Activated CD4-positive, alpha-beta T cell treated with anti-CD3 and anti-CD28 coated beads for 48 hours (primary cell): ENCODE measurements at places on chromosomes 7 and 10.

- no peak for DNase-seq
Measured at GRCh38 chr7:10804770-10805169, 168.9 kb upstream of the PHF14 start.

DNA sequence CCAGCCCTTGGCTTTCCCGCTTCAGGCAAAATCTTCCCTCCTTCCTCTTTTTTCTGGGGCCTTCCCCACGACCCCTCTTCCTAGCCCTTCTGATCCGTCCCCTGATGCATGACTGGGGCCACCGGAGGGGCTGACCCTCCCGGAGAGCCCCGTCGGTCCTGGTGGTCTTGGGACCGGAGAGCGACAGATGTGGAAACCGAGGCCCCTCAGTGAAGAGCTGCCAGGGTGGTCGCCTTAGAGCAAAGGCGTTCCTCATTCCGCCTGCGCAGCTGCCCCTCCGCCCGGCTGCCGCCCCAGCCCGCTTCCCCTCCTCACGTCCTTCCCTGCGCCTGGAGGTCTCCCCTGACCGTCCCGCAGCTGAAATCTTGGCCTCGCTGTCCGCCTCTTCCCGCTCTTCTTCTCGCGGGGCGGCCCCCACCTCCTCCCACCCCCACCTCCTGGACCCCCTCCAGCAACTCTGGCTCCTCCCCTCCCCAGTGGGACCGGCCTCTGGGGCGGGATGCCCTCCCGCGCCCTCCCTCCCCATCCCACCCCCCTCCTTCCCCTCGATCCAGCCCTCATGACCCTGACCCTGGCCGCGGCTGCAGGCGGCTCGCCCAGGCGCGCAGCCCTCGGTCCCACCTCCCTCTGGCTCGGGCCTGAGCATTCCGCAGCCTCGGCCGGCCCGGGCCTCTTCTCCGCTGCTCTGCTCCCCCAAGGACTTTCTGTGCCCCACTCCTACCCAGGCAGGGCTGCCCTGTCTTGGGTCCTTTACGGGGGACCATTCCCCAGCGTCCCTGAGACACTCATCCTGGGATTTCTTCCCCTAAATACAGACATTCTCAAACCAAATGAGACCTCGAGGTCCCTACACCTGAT is at the start of gene RARRES2:
TSS of gene RARRES2 (minus strand) at position 367 of the 858 bp plus-strand sequence. CDS start 1,020 bp downstream, outside the sequence.
- DNase-seq: no peak

DNA sequence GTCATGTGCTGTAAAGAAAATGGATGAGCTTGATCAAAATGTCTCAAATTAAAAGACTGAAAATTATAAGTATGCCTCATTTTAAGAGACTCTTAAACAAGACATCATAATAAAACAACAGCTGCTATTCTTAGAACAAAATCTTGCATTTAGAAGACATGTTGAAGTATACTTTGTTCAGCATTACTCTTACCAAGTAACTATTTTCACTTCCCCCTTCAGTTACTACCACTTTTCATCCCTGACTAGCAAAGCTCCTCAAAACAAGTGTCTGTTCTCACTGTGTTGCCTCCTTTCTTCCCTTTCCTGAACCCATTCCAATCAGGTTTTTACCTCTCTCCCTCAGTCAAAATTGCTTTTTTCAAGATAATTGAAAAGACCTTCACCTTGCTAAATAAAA is 31.6 kb downstream of the ELAPOR2 start:
- no peak for DNase-seq

GRCh38 chr7:25596443-25596842 is 368.2 kb upstream of the NPVF start:
- no peak for DNase-seq

DNA sequence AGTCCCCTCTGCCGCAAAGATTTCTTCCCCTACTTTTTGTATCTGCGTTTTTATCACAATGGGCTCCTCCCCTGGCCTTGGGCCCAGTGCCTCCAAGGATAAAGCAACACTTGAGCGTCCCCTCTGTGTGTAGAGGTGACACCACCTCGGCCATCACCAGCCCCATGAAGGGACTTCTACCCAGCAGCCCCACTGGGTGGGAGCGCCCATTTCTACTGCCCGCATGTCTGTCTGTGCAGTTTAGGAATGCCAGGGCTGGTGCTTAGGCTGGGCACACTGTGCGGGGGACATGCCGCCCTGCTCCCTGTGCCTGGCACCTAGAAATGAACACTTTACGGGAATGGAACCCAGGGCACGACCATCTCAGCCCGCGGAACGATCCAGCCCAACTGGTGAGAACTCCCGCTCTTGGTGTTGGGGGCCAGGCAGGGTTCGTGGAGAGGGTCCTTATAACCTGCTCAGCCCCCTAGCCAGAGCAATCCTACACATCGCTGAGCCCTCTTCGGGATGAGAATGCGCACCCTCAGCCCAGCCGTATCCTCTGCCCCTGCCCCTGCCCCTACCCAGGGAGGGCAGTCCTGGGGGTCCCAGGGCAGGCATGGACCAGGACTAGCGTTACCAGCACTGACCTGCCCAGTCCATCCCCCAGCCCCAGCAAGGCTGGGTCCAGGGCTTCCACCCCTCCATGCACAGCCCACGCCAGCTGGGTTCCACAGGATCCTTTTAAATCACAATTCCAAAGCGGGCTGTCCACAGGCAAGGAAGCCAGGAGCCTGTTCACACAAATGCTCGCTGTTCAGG is 12.8 kb downstream of the CRYGN start:
- DNase-seq: no peak

DNA sequence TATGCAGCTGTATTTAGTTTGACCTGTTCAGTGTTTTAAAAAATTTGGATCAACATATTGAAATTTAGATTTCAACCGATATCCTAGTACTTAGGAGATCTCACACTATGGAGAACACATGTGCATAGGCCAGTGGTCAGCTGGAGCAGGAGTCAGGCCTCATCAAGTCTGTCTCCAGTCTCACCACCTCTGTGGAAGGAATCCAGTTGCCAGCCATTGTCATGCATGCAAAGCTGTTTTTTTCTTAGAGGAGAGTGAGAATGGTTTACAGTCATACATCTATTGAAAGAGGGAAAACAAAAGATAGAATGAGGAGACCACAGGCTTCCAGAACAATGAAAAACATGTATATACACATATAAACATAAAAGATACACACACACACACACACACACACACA is 7.6 kb upstream of the CLEC5A start:
- DNase-seq: no peak

- DNase-seq: no peak
Measured at GRCh38 chr10:131134001-131134576, 177.4 kb downstream of the TCERG1L start.

- DNase-seq: no peak
Measured at GRCh38 chr7:132207782-132208181, 368.5 kb downstream of the PLXNA4 start.

DNA sequence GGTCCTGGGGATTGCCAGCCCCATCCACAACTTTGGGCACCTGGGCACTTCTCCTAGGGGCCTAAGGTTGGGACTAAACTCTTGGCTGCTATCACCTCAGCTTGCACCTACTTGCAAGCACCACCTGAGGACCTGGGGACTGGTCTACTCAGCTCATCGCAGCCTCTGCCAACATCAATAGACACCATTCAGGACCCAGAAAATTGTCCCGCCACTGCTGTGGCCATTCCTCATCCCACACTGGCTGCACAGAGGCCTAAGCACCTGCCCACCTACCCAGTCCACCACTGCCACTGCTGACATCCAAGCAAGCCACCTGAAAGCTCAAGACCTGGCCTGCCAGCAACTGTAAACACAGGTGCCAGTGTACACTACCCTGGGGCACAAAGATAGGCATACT is 234.1 kb downstream of the STK31 start:
- no peak for DNase-seq

DNA sequence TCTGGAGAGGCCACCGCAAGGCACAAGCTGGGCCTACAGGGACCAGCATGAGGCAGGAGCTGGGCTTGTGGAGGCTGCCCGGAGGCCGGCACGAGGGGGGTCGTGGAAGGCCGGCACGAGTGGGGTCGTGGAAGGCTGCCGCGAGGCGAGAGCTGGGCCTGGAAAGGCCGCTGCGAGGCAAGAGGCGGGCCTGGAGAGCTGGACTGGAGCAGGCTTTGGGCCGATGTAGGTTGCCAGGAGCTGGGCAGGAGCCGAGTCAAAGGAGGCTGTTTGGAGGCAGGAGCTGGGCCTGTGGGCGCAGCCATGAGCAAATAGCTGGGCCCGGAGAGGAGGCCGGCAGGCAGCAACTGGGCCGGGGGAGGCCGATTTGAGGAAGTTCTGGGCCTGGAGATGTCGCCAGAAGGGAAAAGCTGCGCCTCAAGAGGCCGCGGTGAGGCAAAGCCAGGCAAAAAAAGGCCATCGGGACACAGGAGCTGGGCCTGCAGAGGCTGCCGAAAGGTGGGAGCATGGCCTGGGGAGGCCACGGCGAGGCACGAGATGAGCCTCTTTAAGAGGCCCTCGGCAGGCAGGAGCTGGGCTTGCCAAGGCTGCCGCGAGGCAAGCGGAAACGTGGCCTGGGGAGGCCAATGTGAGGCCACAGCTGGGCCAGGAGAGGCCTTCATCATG is 26.5 kb downstream of the MDH2 start:
- DNase-seq: no peak

DNA sequence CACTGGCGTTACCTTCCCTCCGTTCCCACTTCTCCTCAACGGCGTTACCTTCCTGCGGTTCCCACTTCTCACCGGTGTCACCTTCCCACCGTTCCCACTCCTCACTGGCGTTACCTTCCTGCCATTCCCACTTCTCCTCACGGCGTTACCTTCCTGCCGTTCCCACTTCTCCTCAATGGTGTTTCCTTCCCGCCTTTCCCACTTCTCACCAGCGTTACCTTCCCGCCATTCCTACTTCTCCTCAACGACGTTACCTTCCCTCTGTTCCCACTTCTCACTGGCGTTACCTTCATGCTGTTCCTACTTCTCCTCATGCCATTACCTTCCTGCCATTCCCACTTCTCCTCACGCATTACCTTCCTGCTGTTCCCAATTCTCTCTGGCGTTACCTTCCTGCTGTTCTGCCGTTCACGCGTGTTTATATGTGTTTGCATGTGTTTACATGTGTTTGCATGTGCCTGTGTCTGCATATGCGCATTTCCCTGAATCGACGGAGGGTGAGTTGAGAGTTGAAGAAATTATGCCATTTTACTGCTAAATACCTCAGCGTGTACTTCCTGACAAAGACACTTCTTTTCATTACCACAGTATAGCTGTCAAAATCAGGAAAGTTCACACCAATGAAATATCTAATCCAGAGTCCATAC is 23.2 kb upstream of the CFAP46 start:
- no peak for DNase-seq

DNA sequence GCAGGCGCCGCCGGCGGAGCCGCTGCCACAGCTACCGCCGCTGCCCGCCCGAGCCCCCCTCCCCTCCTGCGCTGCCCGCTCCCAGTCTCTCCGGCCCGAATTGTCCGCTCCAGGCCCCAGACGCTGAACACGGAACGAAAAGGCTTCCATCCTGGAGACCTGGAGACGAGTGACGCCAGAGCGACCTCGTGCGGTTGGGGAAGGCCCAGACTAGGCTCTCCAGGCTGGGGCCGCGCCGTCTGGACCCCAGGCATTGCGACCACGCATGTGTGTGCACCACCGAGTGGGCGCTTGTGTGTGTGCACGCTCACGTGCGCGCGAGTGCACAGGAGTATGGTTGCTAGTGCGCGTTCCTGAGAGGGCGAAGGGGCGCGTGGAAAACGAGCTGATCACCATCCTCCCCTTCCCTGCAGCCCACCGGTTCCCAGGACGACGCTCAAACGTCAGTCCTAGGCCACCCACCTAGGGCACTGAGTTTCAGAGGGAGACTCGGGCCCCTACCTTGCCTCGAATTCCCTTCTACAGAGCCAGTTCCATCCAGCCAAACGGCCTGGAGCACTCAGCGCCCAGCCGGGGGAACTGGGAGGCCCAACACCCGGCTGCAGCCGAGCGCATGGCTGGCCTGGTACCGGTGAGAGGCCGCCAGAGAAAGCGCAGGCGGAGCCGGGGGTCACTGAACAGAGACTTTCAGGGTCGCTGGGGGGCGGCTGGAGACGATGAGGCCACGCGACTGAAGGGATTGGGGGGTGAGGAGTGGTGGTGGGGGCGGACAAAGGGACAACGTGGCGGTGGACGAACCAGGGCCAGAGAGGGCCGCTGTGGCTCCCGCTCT is 11.6 kb downstream of the LBX1 start:
- DNase-seq: peak; percentile 52

- DNase-seq: no peak
Measured at GRCh38 chr7:2200584-2200980, 32.2 kb downstream of the MAD1L1 start.

DNA sequence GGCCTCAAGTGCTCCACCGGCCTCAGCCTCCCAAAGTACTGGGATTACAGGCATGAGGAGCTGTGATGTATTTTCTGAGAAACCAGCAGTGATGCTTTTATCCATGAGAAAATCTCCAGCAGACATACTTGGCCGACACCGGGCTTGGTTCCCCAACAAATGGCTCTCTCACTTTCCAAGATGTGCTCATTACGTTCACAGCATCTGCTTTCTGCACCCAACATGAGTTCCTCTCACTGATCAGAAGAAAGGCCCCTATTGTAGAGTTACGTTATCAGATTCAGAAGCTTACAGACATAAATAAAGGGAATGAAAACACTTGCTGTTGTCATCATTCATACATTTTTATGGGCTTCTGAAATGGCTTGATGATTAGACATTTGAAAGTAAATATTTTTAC is 95.0 kb downstream of the CALD1 start:
- no peak for DNase-seq

DNA sequence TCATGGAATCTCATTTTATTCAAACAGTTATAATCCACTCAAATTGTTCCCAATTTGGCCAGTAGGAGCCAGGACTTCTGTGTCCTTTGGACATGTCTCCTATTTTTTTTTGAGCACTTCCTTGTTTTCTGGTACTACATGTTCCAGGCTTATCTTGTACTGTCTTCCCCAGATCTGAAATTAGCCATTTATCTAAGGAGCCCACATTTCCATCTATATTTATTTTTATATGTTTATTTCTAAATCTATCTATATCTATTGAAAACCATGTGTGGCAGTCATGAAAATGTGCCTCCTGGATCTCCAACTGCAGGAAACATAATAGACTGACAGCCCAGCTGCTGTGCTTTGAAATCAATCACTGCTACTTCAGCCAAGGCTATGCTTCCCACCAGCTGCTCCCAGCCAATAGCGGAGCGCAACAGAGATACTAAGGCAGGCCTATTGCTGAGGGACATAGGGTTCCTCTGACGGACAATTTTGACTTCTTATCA is 147.1 kb downstream of the LRRC4 start:
- no peak for DNase-seq

GRCh38 chr10:57420881-57421280 is 846.8 kb downstream of the IPMK start:
- DNase-seq: no peak

DNA sequence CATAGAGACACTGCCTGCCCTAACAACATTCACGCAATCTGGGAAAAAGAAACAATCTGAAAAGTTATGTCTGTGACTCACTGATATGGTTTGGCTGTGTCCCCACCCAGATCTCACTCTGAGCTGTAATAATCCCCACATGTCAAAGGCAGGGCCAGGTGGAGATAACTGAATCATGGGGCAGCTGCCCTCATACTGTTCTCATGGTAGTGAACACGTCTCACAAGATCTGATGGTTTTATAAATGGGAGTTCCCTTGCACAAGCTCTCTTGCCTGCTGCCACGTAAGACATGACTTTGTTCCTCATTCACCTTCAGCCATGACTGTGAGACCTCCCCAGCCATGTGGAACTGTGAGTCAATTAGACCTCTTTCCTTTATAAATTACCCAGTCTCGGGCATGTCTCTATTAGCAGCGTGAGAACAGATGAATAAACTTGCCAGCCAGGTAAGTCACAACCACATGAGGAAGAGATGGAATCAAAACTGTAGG is 341.5 kb upstream of the AOAH start:
- DNase-seq: peak; percentile 68
